ENCODE measurements at places on chromosomes 3 and 15.

DNA sequence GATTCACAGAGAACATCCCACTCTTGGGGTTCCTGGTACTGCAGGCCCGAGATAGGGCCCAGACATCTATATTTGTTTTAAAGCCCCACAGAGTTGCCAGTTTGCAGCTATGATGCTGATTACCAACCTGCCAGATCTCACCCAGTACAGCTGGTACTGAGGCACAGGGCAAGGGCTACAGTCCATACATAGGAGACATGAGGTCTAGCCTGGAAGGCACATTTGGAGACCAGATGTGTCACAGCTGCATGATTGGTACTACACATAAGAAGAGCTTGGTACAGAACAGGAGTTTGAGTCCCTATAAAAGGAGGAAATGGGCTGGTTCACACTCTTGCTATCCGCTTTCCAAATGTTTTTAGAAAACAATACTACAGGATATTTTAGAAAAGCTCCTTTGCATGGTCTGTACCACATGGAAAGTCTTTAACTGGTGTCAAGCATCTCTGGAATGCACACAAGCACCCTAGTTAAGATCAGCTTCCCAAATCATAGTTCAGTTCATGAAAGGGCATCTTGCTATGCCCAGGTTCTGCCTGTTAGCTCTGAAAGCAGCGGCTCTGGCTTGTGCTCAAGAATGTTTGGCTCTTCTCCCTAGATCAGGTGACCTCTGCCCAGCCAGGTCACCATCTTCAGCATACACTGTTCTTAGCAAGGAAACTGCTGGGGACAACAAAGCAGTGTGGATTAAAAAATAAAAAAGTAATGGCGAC is 20.6 kb downstream of the MTMR14 start:
- DNase-seq, result no peak

DNA sequence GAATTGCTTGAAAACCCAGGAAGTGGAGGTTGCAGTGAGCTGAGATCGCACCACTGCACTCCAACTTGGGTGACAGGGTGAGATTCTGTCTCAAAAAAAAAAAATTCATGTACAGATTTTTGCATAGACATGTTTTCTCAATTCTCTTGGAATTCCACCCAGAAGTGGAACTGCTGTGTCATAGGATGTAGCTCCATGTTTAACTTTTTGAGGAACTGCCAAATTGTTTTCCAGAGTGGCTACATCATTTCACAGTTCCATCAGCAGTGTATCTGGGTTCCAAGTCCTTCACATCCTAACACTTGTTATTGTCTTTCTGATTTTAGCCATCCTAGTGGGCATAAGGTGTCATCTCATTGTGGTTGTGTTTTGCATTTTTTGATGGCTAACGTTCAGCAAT is 9.9 kb downstream of the CAPN7 start:
- no peak for DNase-seq

GRCh38 chr3:73298243-73299183 is 237.1 kb downstream of the EBLN2 start:
- DNase-seq, result no peak

DNA sequence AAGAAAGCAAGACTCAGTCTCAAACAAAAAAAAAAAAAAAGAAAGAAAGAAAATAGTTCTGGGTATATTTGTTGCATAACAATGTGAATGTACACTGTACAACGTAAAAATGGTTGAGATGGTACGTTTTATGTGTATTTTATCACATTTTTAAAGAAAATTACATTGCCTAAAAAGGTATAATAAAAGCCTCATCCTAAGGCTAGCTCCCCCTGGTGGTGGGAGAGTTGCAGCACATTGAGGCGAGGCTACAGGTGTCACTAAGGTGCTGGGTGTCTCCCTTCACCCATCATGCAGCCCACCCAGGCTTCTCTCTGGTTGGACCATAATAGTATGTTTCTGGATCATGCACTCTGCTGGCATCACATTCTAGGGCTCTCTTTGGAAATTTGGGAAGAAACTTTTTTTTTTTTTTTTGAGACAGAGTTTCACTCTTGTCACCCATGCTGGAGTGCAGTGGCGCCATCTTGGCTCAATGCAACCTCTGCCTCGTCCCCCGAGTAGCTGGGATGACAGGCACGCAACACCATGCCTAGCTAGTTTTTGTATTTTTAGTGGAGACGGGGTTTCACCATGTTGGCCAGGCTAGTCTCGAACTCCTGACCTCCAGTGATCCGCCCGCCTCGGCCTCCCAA is 12.4 kb upstream of the RAB11A start:
- peak; percentile 77 for DNase-seq

GRCh38 chr3:66836363-66837152 is 161.5 kb upstream of the KBTBD8 start:
- no peak for DNase-seq
